ENCODE measurements at places on chromosomes 16 and 17.

DNA sequence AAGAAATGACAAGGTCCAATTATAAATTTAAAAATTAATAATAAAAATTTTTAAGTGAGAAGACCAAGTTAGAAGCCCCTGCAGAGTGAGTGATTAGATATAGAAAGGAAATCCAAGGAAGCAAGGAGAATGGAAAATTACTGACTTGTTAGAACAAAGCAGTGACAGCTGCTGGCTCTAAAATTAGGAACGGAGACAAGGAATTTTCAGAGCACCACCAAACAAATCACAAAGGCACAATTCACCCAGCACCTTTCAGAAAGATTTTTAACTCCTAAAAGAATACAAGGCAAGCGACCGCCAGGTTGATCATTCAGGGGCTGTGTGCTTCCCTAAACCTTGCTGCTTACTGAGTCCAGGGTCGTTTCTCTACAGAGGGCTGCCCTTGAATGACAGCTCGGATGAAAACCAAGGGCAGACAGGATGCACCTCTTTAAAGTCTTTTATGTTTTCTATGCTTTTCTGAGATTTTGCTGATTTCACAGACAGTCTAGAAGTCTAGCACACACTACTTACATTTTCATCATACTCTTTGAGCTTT, 45.4 kb upstream of the GINS3 start:
- no peak for DNase-seq

DNA sequence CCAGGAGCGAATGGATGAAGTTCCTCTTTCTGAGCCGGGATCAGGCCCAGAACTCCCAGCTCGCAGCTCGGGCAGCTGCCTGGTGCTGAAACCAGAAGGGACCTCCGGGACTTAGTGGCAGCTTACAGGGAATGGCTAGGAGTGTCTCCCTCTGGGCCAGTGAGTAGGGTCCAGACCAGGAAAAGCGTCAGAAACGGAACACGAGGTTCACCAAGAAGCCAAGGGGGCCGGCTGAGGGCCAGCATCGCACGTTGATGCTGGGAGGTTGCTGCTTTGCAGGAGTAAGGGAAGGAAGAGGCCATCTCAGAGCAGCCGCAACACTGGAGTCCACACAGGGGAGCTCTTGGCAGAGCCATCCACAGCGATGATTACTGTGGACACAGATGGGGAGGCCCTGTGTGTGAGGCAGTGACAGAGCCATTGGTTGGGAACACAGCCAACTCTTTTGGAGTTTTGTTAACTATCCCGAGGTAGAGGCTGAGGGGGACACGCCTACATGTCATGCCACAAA, 74.0 kb upstream of the CREBBP start:
- DNase-seq: no peak

- no peak for DNase-seq
Observed at GRCh38 chr17:31541559-31541958, 150.1 kb downstream of the RAB11FIP4 start.

DNA sequence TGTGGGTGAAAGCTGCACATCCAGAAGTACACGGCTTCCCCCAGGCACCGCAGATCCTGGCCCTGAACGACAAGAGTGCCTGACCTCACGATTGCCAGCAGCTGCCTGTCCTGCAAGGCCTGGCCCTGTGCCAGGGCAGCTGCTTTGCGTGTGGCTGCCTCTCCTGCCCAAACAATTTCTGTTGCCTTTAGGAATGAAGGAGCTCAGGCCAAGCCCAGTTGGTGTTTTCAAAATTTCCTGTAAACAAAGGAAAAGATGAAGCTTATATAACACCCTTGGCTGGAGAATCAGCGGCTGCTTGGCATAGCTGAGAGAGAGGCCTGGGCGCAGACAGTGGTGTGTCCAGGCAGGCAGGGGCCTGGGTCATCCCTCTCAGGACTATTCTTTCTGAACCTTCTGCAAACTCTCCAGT, 11.7 kb upstream of the SLC47A2 start:
- peak; percentile 26 for DNase-seq

- DNase-seq: no peak
Observed at GRCh38 chr17:79802736-79803420, 6.0 kb upstream of the CBX8 start.

DNA sequence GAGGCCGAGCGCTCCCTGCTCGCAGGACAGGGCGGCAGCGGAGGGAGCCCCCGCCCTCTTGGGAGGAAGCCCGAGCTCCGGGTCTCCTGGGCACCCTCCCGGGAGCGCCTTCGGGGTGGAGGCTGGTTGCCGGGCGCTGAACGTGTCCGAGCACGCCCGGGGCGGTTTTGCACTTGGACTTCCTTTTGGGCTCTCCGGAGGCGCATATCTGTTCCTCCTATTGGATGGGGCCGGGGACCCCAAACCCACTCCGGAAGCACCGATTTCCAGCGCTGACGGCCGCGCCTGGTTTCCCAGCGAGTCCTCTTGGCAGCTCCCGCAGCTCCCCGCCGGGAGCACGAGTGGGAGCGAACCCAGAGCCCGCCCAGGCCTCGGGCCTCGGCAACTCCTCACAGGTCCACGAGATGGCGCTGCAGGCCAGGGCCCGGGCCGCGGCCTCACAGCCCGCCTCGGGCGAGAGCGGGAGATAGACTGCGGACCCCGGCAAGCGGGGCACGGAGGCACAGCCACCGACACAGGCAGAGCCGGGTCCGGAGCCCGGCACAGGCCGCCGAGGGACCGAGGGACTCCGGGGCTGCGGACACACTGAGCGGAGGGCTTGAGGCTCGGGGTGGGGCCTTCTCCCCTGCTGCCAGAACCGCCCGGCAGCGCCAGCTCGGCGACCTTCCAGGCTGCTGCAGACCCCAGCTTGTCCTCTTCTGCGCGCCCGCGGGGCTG, 12.7 kb downstream of the TBX2 start:
- DNase-seq: no peak

DNA sequence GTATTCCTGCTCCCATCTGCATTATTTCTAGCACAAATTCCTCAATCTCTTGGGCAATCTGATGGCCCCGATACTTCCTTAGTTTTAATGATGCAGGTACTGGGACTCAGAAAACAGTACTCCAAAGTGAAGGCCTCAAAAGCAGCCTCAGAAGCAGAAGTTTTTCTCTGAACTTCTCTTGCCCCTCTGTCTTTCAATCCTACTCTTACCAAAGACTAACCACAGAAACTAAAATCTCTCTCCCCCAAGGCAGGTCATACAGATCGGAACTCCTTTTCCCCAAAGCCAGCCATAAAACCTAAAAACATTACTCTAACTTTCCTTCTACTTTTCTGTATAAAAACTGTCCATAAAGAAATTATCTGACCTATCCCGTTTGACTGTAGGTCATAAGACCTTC, 103.5 kb downstream of the HS3ST3A1 start:
- DNase-seq: no peak

DNA sequence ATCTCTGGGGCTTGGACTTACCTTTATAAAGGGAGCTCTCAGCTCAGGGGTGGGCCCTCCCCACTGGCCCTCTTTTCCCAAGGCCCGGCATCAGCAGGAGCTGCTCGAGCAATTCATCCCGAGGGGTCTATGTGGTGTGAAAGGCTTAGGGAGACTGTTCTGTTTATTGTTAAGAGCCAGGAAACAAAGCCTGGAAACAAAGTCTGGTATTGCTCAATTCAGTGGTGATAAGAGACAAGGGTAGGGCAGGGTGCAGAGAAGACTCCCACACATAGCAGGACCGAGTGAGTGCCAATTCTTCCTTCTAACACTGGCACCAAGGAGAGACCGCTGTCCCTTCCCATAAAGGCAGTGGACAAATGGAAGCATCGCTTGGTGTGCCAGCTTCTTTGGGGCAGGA, 750.7 kb downstream of the KCNJ18 start:
- DNase-seq: no peak

- no peak for DNase-seq
Observed at GRCh38 chr16:27302126-27302525, 11.6 kb upstream of the IL4R start.

GRCh38 chr17:17841601-17842025, 4.8 kb upstream of the SREBF1 start:
- no peak for DNase-seq

GRCh38 chr16:8859913-8860881, 8.6 kb downstream of the CARHSP1 start:
- no peak for DNase-seq

- no peak for DNase-seq
Observed at GRCh38 chr17:2468270-2468669, 43.4 kb downstream of the METTL16 start.

DNA sequence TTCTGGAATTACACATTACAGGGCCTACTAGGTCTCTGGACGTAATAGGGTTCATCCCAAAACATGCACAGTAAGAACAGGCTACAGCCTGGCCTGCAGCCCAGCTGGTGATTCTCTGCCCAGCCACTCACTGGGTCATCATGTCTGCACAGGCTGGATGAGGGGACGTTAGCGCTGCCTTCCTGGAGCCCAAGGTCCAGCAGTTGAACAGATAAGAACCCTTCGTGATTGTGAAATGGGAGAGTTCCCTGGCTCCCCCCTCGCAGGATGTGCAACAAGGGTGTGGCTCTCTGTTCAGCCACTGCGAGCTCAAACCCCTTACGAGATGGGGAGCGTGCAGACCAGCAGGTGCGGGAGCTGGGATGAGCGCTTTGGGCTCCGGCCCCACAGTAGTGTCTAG, 200.0 kb upstream of the CDH5 start:
- DNase-seq: no peak

GRCh38 chr17:10156948-10157607, 41.3 kb downstream of the GAS7 start:
- no peak for DNase-seq

DNA sequence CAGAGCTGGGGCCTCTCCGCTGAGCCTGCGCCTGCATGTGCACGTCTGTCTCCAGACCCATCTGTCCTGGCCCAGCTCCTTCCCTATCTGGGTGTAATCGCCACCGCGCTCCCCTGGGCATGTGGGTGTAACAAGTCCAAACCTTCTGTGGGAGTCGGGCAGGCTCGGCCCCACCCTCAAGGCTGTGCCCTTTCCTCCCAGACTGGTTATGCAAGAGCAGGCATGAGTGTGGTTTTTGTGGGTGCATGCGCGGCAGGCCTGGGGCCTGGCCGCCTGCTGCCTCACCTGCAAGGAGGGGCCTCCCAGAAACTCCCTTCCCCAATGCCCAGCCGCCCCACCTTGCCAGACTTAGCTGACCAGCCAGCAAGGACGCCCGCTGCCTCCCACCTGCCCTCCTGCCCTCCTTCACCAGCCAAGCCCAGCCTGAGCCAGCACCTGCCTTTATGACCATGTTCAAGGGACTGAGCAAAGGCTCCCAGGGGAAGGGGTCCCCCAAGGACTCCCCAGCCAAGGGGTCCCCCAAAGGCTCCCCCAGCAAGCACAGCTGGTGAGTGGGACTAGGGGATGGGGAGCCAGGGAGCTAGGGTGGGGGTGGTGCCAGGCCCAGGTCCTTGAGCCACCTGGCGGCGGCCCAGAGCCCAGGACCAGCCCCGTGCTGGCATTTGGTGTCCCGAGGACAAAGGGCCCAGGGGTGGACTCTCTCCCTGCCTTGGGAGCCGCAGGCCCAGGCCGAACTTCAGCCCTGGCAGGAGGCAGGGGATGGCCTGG, at the start of gene EVPLL:
Gene EVPLL (plus strand): TSS at position 342 of the 768 bp plus-strand sequence. CDS start 3,160 bp downstream, outside the sequence.
- no peak for DNase-seq

DNA sequence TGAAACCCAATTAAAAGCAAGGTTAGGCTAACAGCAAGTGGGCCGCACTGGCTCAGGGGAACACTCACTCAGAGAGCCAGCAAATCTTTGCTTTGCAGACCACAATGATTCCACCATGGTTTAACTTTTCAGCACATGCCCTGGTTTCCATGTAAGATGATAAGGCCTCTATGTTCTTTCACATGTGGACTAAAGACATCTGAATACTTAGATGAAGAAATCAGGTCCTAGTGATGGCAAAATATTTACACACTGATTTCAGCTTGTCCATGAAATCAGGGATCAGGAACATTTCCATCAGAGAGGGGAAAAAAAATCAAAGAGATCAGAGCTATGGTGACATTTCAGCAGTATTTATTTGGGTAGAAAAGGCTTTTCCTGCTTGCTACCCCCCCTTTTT, 258.2 kb upstream of the IRX5 start:
- DNase-seq: no peak

DNA sequence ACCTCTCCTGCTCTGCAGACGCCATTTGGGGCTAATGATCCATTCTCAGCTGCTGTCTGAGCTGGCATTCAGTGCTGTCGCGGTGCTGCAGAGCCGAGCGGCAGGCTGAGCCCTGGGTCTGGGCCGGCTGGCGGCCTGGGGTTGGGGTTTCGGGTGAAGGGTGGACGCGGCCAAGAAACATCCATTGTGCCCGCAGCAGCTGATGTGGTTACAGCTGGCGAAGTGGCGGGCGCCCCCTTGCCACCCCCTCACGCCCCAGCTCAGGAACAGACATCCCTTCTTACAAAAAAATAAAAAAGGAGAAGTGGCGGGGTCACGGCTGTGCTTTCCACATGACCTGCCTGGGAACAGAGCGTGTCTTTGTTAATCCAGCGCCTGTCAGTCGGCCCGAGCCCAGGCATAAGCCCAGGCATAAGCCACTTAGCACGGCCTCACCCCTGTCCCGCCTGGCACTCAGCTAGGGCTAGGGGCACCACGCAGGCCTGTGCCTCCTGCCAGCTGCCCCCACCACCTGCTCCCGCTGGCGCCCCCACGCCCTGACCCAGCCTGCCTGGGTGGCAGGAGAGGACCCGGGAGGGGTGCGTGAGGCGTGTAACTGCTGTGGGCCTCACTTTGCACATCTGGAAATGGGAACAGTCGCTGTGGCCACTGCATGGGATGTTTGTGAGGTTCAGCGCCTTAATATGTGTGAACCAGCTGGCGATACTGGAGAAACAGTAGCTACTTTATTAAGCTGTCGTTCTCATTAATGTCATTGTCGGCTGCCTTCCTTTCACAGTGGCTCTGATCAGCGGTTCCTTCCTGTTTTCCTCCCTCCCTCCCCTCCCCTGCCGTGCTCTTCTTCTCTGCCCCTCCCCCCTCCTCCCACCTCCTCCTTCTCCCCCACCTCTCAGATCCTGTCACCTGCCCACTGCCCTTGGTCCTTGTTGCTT, 197.7 kb upstream of the CIBAR2 start:
- no peak for DNase-seq

- DNase-seq: no peak
Observed at GRCh38 chr16:77374384-77374783, 60.5 kb downstream of the ADAMTS18 start.

DNA sequence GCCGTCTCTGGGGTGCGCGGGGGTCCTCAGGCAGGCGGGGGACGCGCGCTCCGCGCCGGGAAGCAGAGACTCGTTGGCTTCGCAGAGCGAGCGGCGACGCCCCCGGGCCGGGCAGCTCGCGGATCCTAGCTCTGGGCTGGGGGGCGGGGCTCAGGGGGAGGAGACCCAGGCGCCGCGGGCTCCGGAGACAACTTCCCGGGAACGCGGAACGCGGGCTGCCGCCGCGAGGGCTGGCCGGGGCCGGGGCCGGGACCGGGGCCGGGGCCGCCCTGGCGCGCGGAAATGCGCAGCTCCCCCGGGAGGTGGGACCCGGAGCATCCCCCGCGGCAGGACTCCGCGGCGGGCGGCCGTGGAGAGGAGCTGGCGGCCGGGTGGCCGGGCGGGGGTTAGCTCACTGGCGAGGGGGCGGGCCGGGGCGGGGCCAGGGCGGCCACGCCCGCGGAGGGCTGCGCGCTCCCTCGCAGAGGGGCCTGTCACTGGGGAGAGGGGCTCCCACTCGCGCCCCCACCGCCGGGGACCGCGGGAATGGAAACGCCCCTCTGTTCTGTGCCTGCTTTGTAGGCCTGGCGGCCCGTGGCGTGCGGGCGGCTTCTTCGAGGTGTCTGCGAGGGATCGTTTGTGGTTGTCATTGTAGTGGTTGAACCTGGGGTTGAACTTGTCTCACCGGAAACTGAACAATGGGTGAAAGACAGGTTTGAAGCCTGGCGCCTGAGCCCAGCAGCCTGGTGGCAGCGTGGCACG, at the start of gene GAS7:
Gene GAS7 (minus strand): TSS at position 98 of the 741 bp plus-strand sequence.
- no peak for DNase-seq

All from AG04449 (cell line).